IPS DF 6.9 (cell line): ENCODE measurements at places on chromosomes 5 and 9.

DNA sequence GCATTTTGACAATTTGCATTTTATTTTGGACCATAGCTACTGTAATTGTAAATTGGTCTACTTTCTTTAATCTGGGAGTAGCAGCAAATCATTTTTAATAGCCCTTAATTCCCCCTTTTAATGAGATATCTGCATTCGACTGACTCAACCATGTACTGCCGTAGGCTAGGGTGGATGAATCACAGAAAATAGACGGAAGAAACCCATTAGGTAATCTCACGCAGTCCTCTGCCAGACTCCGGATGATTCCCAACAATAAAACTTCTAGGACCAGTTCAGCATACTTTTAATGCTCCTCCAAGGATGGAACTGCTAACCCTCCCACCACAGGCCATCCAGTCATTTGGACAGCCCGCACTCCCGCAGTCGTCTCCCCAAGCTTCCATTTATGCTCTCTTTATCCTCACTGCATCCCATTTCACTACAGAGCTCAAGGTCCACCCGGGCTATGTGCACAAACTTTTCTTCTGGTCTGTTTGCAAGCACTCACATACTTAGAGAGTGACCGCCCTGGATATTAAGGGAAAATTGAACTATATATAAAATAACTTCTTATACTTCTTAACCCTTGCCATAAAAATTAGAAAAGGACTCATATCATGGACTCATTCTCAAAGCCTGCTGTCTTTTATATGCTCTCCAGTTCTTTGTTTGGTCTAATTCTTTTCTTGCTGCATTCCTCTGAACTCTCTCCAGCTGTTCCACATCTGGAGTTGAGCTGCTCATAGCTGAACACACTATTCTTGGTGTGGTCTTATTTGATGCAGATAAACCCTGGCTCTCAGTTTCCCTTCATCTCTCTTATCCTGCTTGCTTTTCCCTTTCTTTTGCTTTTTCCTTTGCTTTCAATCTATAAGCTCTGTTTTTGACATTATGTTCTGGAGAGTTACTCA is 326.6 kb downstream of the ARL15 start:
- DNase-seq: no peak

GRCh38 chr5:78972654-78973428 is 12.3 kb downstream of the ARSB start:
- DNase-seq: no peak

- DNase-seq: no peak
Measured at GRCh38 chr5:74311961-74312360, 328.6 kb downstream of the ENC1 start.

GRCh38 chr5:40841068-40841805 is at the start of gene CARD6:
CARD6 (plus strand) TSS chr5:40841367; CDS start chr5:40841383, 16 bp downstream.
- DNase-seq: no peak

GRCh38 chr9:128098297-128099230 is 29.0 kb downstream of the PTGES2 start:
- peak; percentile 91 for DNase-seq
